ENCODE measurements at places on chromosomes 1 and 21. TPM values are rescaled to one million over a fixed set of nuclear protein-coding genes. Genes with fewer than 3 reads are reported as not detected.
A peak's percentile ranks its signal among the peaks of the same experiment; 100 is the strongest.

GRCh38 chr1:180482425-180483275 is 19.7 kb downstream of the ACBD6 start:
- peaks cover 13% of the 10 kb centered on the region for H3K36me3 ChIP-seq
- no peak overlapping the region for H3K4me3 ChIP-seq
- no peaks in the 10 kb centered on the region for H3K27me3 ChIP-seq
- no peaks in the 10 kb centered on the region for H3K4me1 ChIP-seq

The GBP1 gene
- 6.0 TPM for total RNA-seq

The CD52 gene
- total RNA-seq: 1.2 TPM

The LCE1F gene
- total RNA-seq: not detected

- no peaks in the 10 kb centered on the region for H3K4me1 ChIP-seq
- no peak overlapping the region for H3K27ac ChIP-seq
- DNase-seq: no peak
- H3K4me3 ChIP-seq: no peak overlapping the region
- no peaks in the 10 kb centered on the region for H3K36me3 ChIP-seq
Measured at GRCh38 chr1:100538913-100539835, 1.2 kb downstream of the GPR88 start.

The SPAG17 gene
- total RNA-seq: not detected

GRCh38 chr1:162709132-162709860 is 77.0 kb downstream of the DDR2 start:
- no peak for DNase-seq

- no peaks in the 10 kb centered on the region for H3K36me3 ChIP-seq
- no peak overlapping the region for H3K27ac ChIP-seq
- H3K27me3 ChIP-seq: no peaks in the 10 kb centered on the region
- DNase-seq: no peak
- no peak overlapping the region for H3K4me3 ChIP-seq
Measured at GRCh38 chr21:32813265-32813903, 41.8 kb upstream of the PAXBP1 start.

The RGS13 gene
- not detected for total RNA-seq

GRCh38 chr21:37665230-37666024 is 250.8 kb downstream of the KCNJ6 start:
- H3K4me1 ChIP-seq: peaks cover 6% of the 10 kb centered on the region
- H3K27ac ChIP-seq: no peak overlapping the region
- no peak overlapping the region for H3K4me3 ChIP-seq
- no peak for DNase-seq
- no peaks in the 10 kb centered on the region for H3K27me3 ChIP-seq
- H3K36me3 ChIP-seq: no peaks in the 10 kb centered on the region

The ZSCAN20 gene
- total RNA-seq: 6.4 TPM

The SYPL2 gene
- 0.28 TPM for total RNA-seq

- H3K27ac ChIP-seq: no peak overlapping the region
- H3K4me1 ChIP-seq: no peaks in the 10 kb centered on the region
- no peak overlapping the region for H3K4me3 ChIP-seq
- H3K27me3 ChIP-seq: no peaks in the 10 kb centered on the region
- DNase-seq: no peak
Measured at GRCh38 chr1:187985897-187986654, 1157.3 kb downstream of the PLA2G4A start.

DNA sequence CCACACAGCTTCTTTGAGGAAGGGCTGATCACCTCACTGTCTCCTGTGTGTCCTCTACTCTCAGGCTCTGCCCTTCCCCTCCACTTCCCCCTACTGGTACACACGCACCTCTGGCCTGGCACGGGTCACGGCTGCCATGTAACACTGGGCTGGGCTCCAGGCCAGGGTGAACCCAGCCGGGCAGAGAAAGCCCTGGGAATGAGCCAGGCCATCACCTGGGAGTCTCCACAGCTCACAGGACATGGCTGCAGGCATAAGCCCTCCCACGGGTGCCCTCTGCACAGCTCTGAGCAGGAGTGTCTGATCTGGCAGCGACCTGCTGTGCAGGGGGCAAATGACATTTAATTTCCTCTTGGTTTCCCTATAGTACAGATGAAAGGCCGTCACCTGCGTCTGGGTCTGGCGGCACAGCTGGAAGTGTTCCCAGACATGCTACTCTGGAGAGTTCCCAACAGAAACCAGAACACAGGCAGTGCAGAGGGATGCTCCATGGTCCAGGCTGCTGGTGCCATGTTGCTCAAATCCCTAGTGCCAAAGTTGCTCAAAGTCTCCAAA is 61.2 kb downstream of the ERI3 start:
- H3K36me3 ChIP-seq: peaks cover 15% of the 10 kb centered on the region
- no peak overlapping the region for H3K4me3 ChIP-seq
- no peaks in the 10 kb centered on the region for H3K4me1 ChIP-seq

GRCh38 chr1:180849031-180849775 is 63.5 kb upstream of the KIAA1614 start:
- no peaks in the 10 kb centered on the region for H3K27me3 ChIP-seq
- DNase-seq: no peak
- H3K27ac ChIP-seq: no peak overlapping the region

The SCYL3 gene
- 7.8 TPM for total RNA-seq

GRCh38 chr1:114638910-114639309 is 30.9 kb downstream of the DENND2C start:
- DNase-seq: no peak
- H3K36me3 ChIP-seq: no peaks in the 10 kb centered on the region
- no peak overlapping the region for H3K27ac ChIP-seq
- no peaks in the 10 kb centered on the region for H3K4me1 ChIP-seq

DNA sequence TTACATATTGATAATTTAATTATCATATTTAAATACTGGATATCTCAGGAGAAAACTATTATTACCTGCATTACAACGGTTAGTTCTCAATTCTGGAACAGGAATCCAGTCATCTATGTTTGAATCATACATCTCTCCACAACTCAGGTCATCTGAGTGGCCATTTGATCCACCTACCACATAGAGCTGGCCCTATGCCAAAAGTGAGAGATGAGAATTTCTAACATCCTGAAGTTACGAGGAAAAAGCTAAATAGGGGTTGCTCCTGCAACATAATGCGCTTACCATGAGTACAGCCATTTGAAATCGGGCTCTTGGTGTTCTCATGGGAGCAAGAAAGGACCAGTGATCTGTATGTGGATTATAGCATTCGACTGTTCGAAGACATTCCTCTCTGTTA is 16.9 kb downstream of the IVNS1ABP start:
- H3K27ac ChIP-seq: no peak overlapping the region
- H3K4me3 ChIP-seq: no peak overlapping the region
- DNase-seq: no peak
- peaks cover 38% of the 10 kb centered on the region for H3K36me3 ChIP-seq
- H3K27me3 ChIP-seq: no peaks in the 10 kb centered on the region

GRCh38 chr1:206035027-206035426 is 11.3 kb upstream of the CTSE start:
- H3K27me3 ChIP-seq: no peaks in the 10 kb centered on the region
- H3K27ac ChIP-seq: no peak overlapping the region
- DNase-seq: no peak

- H3K4me1 ChIP-seq: no peaks in the 10 kb centered on the region
- DNase-seq: no peak
- H3K36me3 ChIP-seq: no peaks in the 10 kb centered on the region
- H3K27ac ChIP-seq: no peak overlapping the region
- H3K27me3 ChIP-seq: no peaks in the 10 kb centered on the region
Measured at GRCh38 chr1:191582169-191582568, 576.1 kb upstream of the RGS18 start.

DNA sequence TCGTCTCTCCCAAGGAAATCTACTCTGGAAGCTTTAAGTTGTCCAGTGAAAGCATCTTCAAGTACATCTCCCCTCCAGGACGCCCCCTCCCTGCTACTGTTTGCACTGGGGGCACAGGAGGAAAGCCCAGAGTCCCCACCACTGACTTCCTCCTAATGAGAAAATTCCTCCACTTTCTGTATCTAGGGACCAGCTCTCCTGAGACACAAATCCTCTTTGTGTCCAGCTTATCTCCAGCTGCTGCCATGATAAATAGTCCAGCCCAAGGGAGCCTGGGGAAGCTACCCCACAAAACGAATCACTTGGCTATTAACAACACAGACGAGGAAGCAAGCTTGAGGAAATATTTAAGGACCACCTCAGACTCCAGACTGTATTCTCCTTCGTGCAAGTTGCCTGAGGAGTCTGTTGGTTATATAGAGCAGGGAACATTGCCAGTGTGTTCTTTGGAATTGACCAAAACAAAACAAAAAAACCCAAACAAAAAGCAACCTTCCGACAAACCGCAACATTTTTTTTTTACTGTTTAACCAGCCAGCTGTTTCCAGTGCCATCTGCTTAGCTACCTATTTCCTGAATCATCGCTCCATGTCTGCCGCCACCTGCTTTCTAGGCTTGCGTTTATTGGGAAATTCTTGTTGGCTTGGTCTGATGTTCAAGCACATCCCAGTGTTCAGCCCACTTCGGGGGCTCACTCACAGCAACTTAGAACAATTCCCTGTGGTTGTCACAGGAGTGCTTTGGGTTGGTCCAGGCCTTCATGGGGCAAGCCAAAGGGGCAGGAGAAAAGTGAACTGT is 7.7 kb downstream of the C1orf226 start:
- H3K4me3 ChIP-seq: no peak overlapping the region
- 0 out of 2 replicates have a peak, but pooled peaks cover 1% of the 10 kb centered on the region for H3K36me3 ChIP-seq
- H3K27me3 ChIP-seq: no peaks in the 10 kb centered on the region

GRCh38 chr1:54810153-54810942 is 9.2 kb upstream of the TTC22 start:
- DNase-seq: peak; percentile 73
- no peaks in the 10 kb centered on the region for H3K27me3 ChIP-seq
- peaks cover 26% of the 10 kb centered on the region for H3K4me1 ChIP-seq
- H3K27ac ChIP-seq: no peak overlapping the region

The SPRR2F gene
- total RNA-seq: not detected

DNA sequence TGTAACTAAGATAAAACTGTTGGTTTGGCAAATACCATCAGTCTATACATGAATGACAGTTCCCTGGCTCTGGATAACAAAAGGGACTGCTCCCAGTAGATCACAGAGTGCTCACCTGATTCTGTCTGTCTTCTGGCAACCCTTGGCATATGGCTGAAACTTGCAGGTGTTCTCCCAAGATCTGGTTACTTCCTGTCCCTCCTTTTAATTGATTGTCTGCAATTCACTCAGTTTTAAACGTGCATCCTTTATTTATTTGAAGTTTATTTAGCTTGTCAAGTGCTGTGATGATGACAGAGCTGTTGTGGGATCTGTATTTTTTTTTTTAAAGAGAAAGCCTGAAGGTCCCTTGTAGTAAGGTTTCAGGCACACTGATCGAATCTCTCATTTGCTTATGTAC is 3.4 kb downstream of the KCNA3 start:
- H3K4me3 ChIP-seq: no peak overlapping the region
- H3K36me3 ChIP-seq: no peaks in the 10 kb centered on the region
- no peak for DNase-seq
- H3K27me3 ChIP-seq: peaks cover 13% of the 10 kb centered on the region
- H3K27ac ChIP-seq: no peak overlapping the region
- H3K4me1 ChIP-seq: no peaks in the 10 kb centered on the region

The NTNG1 gene
- total RNA-seq: not detected
